ENCODE measurements at places on chromosomes 7 and 10.
A peak's percentile ranks its signal among the peaks of the same experiment; 100 is the strongest.

- no peaks in the 10 kb centered on the region for H3K4me1 ChIP-seq
- no peak for DNase-seq
- no peak overlapping the region for H3K27ac ChIP-seq
- H3K27me3 ChIP-seq, result no peaks in the 10 kb centered on the region
- no peak overlapping the region for H3K4me3 ChIP-seq
Measured at GRCh38 chr10:98980353-98980752, 255.3 kb downstream of the HPSE2 start.

GRCh38 chr7:154584352-154585252, 418.3 kb downstream of the PAXIP1 start:
- H3K27me3 ChIP-seq, result no peaks in the 10 kb centered on the region
- DNase-seq, result no peak
- H3K4me3 ChIP-seq, result no peak overlapping the region
- H3K27ac ChIP-seq, result no peak overlapping the region

DNA sequence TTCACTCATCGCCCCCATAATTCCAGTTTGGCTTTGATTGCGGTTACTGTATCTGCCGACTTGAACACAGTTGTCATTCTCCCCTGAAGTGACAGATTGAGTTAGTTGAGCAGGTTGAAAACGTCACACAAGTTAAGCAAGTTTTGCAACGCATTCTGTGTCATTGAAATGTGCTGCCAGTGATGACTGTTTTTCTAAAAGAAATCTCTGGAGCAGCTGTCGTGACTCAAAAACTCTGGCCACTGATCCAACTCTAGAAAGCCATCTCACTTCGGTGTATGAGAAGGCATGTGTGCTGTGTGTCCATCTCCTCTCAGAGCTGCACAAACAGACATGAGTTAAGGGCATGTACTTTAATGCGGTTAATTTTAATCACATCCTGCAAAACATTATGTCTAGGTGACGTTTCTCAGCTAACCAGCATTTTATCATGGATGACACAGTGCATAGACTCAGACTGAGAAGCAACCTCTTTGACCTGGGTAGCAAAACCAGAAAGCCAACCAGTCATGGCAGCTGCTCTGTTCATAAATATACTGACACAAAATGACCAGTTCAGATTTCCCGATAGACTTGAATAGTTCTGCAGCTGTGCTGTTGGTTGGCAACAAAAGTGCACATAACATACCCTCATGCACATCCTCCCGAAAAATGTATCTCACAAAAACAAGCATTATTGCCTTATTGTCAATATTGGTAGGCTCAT, 69.3 kb downstream of the CSTF2T start:
- no peaks in the 10 kb centered on the region for H3K27me3 ChIP-seq
- H3K27ac ChIP-seq, result no peak overlapping the region
- no peaks in the 10 kb centered on the region for H3K4me1 ChIP-seq
- no peaks in the 10 kb centered on the region for H3K36me3 ChIP-seq

- no peak for DNase-seq
- no peaks in the 10 kb centered on the region for H3K36me3 ChIP-seq
- H3K4me3 ChIP-seq, result no peak overlapping the region
- no peaks in the 10 kb centered on the region for H3K4me1 ChIP-seq
- H3K27ac ChIP-seq, result no peak overlapping the region
Measured at GRCh38 chr10:12644380-12645144, 295.2 kb downstream of the CAMK1D start.

- H3K27me3 ChIP-seq, result no peaks in the 10 kb centered on the region
- no peak overlapping the region for H3K4me3 ChIP-seq
- DNase-seq, result no peak
- no peaks in the 10 kb centered on the region for H3K36me3 ChIP-seq
Measured at GRCh38 chr7:113230691-113231090, 112.3 kb upstream of the SMIM30 start.

- no peaks in the 10 kb centered on the region for H3K36me3 ChIP-seq
- H3K27me3 ChIP-seq, result no peaks in the 10 kb centered on the region
- no peak for DNase-seq
- H3K4me3 ChIP-seq, result no peak overlapping the region
- no peak overlapping the region for H3K27ac ChIP-seq
Measured at GRCh38 chr7:157675427-157675927, 338.7 kb downstream of the DNAJB6 start.

DNA sequence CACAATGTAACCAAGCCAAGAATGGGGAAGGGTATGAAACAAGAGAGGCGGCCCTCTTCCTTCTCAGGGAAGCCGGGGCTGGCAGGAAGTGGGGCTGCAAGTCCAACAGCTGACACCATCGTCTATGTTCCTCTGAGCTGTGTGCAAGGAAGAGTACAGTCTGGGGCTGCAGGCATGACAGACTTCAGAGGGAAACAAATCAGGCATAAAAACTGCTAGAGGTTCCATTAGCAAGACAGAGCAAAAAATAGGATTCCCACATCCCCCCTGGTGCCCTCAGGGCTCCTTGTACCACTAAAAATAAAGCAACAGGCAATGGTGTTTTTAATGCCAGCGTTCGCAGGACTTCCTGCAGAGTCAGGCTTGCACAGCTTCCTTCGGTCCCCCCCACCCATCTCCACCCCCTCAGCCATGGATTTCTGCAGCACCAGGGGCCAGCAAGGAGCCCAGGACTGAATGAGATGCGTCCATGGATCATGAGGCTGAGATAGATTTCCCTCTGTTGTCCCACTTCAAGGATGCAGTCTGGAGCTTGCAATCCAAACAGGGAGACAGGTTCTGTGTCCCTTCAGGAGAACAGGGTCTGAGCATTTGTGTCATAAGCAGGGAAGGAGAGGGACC, 34.6 kb downstream of the KCNMA1 start:
- H3K27me3 ChIP-seq, result no peaks in the 10 kb centered on the region
- no peaks in the 10 kb centered on the region for H3K4me1 ChIP-seq
- no peak overlapping the region for H3K27ac ChIP-seq
- no peak overlapping the region for H3K4me3 ChIP-seq

DNA sequence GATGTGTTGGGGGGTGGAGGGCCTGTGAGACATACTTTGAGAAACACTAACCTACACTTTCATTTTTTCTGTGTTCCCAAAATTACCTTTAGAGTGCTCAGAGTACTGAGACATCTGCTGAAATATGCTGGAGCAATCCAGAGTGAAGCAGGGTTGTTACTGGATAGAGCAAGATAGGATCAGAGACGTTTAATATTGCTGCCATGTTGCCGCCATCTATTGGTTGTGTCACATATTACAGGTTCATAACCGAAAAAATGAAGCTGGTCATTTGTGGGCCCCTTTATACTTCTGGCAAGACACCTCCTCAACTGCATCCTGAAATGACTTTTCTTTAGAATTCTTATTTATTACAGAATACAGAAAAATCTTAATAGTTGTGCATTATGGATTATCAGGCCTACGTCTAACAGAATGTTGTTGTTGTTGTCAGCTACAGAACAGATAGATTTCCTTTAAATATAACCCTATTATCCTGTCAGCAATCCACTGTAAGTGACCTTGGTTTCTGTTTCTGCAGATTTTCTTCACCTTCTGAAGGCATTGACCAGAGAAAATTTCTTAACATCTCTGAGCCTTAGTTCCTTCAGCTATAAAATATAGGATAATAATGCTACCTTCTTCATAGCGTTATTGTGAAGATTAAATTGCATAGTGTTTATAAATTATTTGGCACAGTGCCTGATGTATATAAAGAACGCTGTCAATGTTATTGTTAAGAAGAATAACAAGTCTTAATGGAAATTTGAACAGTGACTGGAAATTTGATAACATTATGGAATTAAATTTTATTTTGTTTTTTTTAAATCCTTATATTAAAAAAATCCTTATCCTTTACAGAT, 16.2 kb upstream of the DLD start:
- H3K36me3 ChIP-seq, result no peaks in the 10 kb centered on the region
- H3K4me1 ChIP-seq, result peaks cover 3% of the 10 kb centered on the region
- no peaks in the 10 kb centered on the region for H3K27me3 ChIP-seq
- peak; percentile 38 for DNase-seq
- no peak overlapping the region for H3K4me3 ChIP-seq
- peak overlapping the region; percentile 42 for H3K27ac ChIP-seq

DNA sequence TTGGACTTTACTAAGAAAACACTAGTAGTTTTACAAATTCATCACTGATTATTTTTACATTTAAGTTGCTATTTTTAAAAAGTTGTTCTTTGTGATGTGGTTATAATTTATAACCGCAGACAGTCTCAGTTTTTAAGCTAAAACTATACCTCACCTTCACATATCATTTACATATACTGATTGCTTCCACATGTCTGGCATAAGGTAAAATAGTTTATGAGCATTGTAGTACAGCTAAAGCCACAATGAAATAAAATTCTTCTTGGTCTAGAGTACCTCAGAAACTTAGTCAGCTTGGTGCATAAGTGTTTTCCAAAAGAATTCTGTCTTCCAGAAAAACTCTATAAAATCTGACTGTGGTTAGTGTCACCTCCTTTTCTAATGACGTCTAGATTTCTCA, 13.0 kb downstream of the SEMA3A start:
- no peak overlapping the region for H3K4me3 ChIP-seq
- H3K36me3 ChIP-seq, result no peaks in the 10 kb centered on the region
- no peaks in the 10 kb centered on the region for H3K27me3 ChIP-seq
- H3K27ac ChIP-seq, result no peak overlapping the region
- DNase-seq, result no peak
- H3K4me1 ChIP-seq, result no peaks in the 10 kb centered on the region

DNA sequence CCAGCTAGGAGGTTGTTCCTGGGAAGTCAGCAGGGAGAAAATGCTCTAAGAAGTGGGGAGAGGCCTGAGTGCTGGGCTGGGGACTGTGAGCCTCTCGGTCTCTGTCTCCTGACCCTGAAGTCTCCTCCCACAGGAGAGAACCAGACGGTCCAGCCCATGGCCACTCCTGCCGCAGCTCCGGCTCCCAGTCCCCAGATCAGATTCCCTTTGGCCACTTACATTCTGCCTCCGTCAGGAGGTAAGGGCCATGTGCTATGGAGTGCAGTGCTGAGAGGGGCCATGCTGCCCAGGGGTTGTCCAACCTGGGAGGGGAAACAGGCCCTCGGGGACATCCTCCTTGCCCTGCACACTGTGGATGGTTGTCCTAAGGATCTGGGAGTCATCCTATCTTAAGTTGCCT, 21.3 kb upstream of the ZNF467 start:
- no peak overlapping the region for H3K4me3 ChIP-seq
- H3K4me1 ChIP-seq, result no peaks in the 10 kb centered on the region
- DNase-seq, result no peak
- H3K27ac ChIP-seq, result no peak overlapping the region

GRCh38 chr10:129078346-129078745, 388.7 kb upstream of the MGMT start:
- no peak overlapping the region for H3K27ac ChIP-seq
- no peak overlapping the region for H3K4me3 ChIP-seq
- DNase-seq, result no peak

- no peak overlapping the region for H3K27ac ChIP-seq
- no peaks in the 10 kb centered on the region for H3K4me1 ChIP-seq
- no peaks in the 10 kb centered on the region for H3K27me3 ChIP-seq
- H3K36me3 ChIP-seq, result no peaks in the 10 kb centered on the region
- H3K4me3 ChIP-seq, result no peak overlapping the region
Measured at GRCh38 chr7:107773027-107773426, 29.1 kb downstream of the CBLL1 start.

GRCh38 chr7:43590862-43591557, 8.1 kb downstream of the STK17A start:
- H3K4me3 ChIP-seq, result peak overlapping the region; percentile 33
- no peak for DNase-seq
- H3K27ac ChIP-seq, result peak overlapping the region; percentile 67
- peaks cover 77% of the 10 kb centered on the region for H3K4me1 ChIP-seq

DNA sequence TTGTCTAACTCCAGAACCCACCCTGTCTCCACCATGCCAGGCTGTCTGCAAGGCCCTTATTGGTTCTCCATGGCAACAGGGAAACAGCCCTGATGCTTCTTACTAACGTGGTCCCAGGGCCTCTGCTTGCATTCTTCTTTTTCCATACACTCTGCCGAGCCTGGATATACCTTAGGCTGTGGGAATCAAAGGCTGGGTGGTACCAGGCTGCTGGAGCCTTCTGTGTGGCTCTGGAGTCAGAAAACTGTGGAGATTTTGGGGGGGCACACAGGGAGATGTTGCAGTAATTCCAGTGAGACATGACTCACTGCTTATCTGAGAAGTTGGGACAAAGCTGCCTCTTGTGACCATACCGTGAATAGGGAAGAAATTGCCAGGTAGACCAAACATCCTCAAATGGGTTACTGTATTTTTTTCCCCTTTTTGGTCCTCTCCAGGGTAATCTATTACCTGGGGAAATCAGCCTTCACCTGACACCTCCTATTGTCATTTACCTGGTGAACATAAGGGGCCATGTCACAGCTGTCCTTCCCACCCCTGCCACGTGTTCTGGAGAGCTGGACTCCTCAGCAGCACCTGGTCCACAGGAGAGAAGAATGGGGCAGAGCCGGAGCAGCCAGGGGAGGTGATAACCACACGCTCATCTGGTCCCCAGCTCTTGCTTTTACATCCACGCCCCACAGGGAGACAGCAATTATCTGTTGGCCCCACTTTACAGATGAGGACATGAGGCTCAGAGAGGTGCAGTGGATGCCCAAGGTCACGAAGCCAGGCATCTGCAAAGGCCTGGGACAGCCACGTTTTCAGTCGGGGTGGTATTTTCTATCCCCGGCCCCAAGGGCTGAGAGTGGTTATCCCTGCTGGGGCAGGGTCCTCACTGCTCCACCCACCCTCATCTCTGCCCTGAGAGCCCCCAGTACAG, 4.6 kb downstream of the CHST3 start:
- H3K4me3 ChIP-seq, result no peak overlapping the region
- H3K4me1 ChIP-seq, result no peaks in the 10 kb centered on the region
- no peaks in the 10 kb centered on the region for H3K36me3 ChIP-seq
- no peak for DNase-seq
- H3K27me3 ChIP-seq, result peaks cover 4% of the 10 kb centered on the region
- no peak overlapping the region for H3K27ac ChIP-seq

DNA sequence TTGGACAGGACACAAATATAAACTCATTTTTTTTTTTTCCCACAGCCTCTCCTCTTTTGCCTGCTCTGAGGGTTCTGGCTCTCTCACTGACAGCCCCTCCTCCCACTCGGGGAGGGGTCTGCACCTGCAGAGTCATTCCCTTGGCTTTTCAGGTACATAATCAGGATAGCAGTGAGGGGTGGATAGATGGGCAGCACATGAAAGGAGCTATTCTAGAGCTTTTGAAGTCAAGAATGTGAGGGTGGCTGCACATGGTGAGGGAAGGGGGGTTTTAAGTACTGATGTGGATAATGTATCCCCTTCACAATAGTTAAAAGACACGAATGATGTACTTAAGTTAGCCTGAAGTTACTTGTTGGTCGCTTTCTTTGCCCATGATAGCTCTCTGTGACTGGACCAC, 76.2 kb downstream of the CFAP58 start:
- H3K27ac ChIP-seq, result no peak overlapping the region
- H3K36me3 ChIP-seq, result no peaks in the 10 kb centered on the region

GRCh38 chr10:51112013-51112412, 37.7 kb downstream of the PRKG1 start:
- H3K4me3 ChIP-seq, result no peak overlapping the region
- no peak overlapping the region for H3K27ac ChIP-seq
- DNase-seq, result no peak
- H3K27me3 ChIP-seq, result no peaks in the 10 kb centered on the region
- H3K4me1 ChIP-seq, result no peaks in the 10 kb centered on the region
- no peaks in the 10 kb centered on the region for H3K36me3 ChIP-seq

- H3K4me1 ChIP-seq, result no peaks in the 10 kb centered on the region
- no peak overlapping the region for H3K4me3 ChIP-seq
- no peak overlapping the region for H3K27ac ChIP-seq
- no peaks in the 10 kb centered on the region for H3K36me3 ChIP-seq
- H3K27me3 ChIP-seq, result no peaks in the 10 kb centered on the region
- no peak for DNase-seq
Measured at GRCh38 chr7:101985057-101985902, 167.9 kb downstream of the CUX1 start.

GRCh38 chr7:2488681-2489080, 12.5 kb upstream of the GRIFIN start:
- no peak overlapping the region for H3K4me3 ChIP-seq
- H3K36me3 ChIP-seq, result no peaks in the 10 kb centered on the region
- no peak overlapping the region for H3K27ac ChIP-seq
- H3K4me1 ChIP-seq, result no peaks in the 10 kb centered on the region
- no peak for DNase-seq

All from naive thymus-derived CD4-positive, alpha-beta T cell (primary cell).